ENCODE measurements at places on chromosomes 6 and 20. TPM values are rescaled to one million over a fixed set of nuclear protein-coding genes. Genes with fewer than 3 reads are reported as not detected.
A peak's percentile ranks its signal among the peaks of the same experiment; 100 is the strongest.

CCN5 gene
- total RNA-seq, result not detected

GATA5 gene
- 3.5 TPM for total RNA-seq

STMN3 gene
- total RNA-seq, result 20.0 TPM

TRIM40 gene
- not detected for total RNA-seq

PTP4A1 gene
- total RNA-seq, result 28.5 TPM

DOP1A gene
- total RNA-seq, result 42.2 TPM

PLTP gene
- 57.0 TPM for total RNA-seq

TCF15 gene
- total RNA-seq, result 1.0 TPM

SAPCD1 gene
- total RNA-seq, result 1.7 TPM

ELOVL5 gene
- total RNA-seq, result 59.1 TPM

RIPOR3 gene
- total RNA-seq, result 85.4 TPM

ADAM33 gene
- total RNA-seq, result 84.7 TPM

NKAIN2 gene
- 1.0 TPM for total RNA-seq

GTSF1L gene
- total RNA-seq, result not detected

POM121L2 gene
- not detected for total RNA-seq

- no peaks in the 10 kb centered on the region for H3K36me3 ChIP-seq
- H3K27me3 ChIP-seq, result no peaks in the 10 kb centered on the region
- H3K4me3 ChIP-seq, result no peak overlapping the region
- no peak for DNase-seq
These were observed 215.0 kb upstream of the PLCB4 start for GRCh38 chr20:8853805-8854338.

- no peak for DNase-seq
- H3K27me3 ChIP-seq, result no peaks in the 10 kb centered on the region
- no peaks in the 10 kb centered on the region for H3K36me3 ChIP-seq
- no peak overlapping the region for H3K4me3 ChIP-seq
- H3K4me1 ChIP-seq, result no peaks in the 10 kb centered on the region
- H3K27ac ChIP-seq, result peak overlapping the region; percentile 69
These were observed 204.2 kb downstream of the BCAS1 start for GRCh38 chr20:53865901-53866793.

DNA sequence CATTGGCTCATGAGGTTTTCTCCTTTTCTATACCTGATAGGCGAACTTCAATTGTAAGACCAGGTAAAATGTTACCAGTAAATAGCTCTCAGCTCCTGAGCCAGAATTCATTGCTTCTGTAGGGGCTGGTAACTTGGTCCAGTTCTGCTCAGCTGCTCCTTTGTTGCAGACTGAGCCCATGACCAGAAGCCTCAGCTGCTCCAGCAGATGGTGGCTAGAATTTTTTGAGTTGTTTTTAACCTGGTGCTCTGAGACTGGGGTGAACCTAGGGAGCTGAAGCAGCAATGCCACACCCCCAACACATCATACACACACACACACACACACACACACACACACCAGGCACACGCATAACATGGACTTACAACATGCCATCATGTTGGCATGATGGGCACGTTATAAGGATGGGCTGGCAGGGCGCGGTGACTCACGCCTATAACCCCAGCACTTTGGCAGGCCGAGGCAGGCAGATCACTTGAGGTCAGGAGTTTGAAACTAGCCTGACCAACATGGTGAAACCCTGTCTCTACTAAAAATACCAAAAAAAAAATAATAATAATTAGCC, 103.1 kb downstream of the QRSL1 start:
- no peak for DNase-seq
- H3K27ac ChIP-seq, result no peak overlapping the region
- no peaks in the 10 kb centered on the region for H3K4me1 ChIP-seq
- H3K36me3 ChIP-seq, result no peaks in the 10 kb centered on the region

GRCh38 chr6:169048865-169049205, 204.8 kb downstream of the THBS2 start:
- no peak overlapping the region for H3K27ac ChIP-seq
- H3K4me3 ChIP-seq, result no peak overlapping the region
- H3K4me1 ChIP-seq, result no peaks in the 10 kb centered on the region
- no peak for DNase-seq

GRCh38 chr6:109105681-109106080, 10.4 kb downstream of the CEP57L1 start:
- no peaks in the 10 kb centered on the region for H3K4me1 ChIP-seq
- no peak overlapping the region for H3K27ac ChIP-seq
- no peaks in the 10 kb centered on the region for H3K36me3 ChIP-seq
- no peak overlapping the region for H3K4me3 ChIP-seq
- no peaks in the 10 kb centered on the region for H3K27me3 ChIP-seq
- DNase-seq, result no peak

- H3K4me3 ChIP-seq, result no peak overlapping the region
- H3K36me3 ChIP-seq, result no peaks in the 10 kb centered on the region
- H3K27me3 ChIP-seq, result no peaks in the 10 kb centered on the region
- no peak overlapping the region for H3K27ac ChIP-seq
- DNase-seq, result no peak
These were observed 6.3 kb downstream of the TAF4 start for GRCh38 chr20:62059401-62059800.

DNA sequence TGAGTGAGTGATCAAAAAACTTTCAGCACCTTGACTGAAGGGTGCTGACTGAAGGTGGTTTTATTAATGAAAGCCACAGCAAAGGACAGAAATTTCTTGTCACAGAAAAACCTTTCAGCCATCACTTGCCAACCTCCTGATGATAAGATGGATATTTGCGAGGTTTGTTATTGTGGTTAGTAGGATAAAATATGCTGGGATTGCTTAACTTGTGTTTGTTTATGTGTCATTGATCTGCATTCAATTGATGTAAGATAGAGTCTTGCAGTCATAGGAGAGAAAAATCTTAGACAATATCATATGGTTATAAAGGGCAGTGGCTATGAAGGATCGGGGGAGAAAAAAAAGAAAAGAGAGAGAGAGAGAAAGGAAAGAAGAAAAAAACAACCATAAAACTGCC, 1.2 kb downstream of the TSBP1 start:
- DNase-seq, result no peak
- no peaks in the 10 kb centered on the region for H3K27me3 ChIP-seq
- H3K36me3 ChIP-seq, result no peaks in the 10 kb centered on the region
- H3K27ac ChIP-seq, result no peak overlapping the region

DNA sequence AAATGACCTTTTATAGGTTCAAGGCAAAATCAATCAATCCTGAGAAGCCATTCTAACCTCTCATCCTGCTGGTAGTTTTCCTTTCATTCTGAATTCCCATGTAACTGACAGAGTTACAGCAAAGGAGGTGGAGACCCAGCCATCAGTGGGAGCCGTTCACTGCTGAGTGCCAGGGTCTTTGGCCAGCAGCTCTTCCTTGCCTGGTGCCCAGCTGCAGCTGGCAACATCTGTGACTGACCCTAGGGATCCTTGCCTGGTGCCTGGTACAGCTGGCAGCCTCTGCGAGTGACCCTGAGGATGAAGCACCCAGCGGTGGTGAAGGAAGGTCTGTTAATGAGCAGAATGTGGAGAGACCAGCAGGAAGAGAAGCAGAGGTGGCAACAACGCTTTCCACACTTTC, 314.6 kb downstream of the THBS2 start:
- peak overlapping the region; percentile 73 for H3K27ac ChIP-seq
- H3K36me3 ChIP-seq, result no peaks in the 10 kb centered on the region
- H3K4me1 ChIP-seq, result peaks cover 4% of the 10 kb centered on the region

DNA sequence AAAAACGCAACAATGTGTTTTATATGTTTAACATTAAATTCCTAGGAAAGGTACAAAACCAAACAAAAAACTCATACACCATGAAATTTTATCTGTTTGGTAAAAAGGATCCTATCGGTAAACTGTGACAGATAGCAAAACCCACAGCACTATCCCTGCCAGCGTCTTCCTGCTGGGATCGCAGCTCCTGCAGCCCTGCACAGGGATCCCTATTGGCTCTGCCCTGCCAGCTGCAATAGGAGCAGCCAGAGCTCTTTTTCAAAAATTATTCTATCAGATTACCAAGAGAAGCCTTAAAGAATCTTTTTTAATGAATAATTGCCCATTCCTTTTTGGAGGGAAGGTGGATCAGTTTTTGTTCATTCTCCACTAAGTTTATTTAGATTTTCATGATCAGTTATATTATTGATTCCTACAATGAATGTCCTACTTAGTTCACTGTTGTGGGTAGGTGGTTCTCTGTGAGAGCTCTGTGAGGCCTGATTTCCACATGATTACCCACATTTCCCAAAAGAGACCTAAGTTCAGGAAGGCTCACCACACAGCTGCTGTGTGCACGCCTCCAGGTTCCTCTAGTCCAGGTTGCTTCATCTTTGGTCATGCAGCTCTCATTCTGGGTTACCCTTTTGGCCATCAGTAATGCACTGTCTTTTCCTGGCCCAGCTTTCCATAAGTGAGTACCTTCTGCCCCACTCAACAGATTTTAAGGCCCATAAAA, 293.8 kb downstream of the FRK start:
- H3K27me3 ChIP-seq, result no peaks in the 10 kb centered on the region
- no peak overlapping the region for H3K4me3 ChIP-seq
- H3K36me3 ChIP-seq, result no peaks in the 10 kb centered on the region
- DNase-seq, result no peak
- H3K4me1 ChIP-seq, result no peaks in the 10 kb centered on the region
- no peak overlapping the region for H3K27ac ChIP-seq

DNA sequence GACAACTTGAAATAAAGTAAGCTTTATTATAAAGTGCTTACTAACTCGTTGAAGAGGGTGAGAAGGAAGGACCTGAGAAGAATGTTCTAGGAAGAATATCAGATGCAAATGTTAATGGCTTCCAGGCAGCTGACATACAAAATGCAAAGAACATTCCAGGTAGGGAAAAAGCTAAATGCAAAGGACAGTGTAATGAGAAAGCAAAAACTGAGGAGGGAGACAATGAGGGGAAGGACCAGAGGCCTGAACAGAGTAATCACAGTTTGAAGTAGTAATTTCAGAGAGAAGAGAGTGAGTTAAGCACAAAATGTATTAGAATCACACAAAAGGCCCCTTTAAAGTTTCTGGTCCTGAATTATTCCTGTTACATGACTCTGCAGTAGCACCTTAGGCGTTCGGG, 81.3 kb downstream of the HMGCLL1 start:
- DNase-seq, result no peak
- no peaks in the 10 kb centered on the region for H3K36me3 ChIP-seq
- no peaks in the 10 kb centered on the region for H3K4me1 ChIP-seq
- no peaks in the 10 kb centered on the region for H3K27me3 ChIP-seq
- H3K27ac ChIP-seq, result no peak overlapping the region

GRCh38 chr6:167407239-167408064, 82.6 kb downstream of the TTLL2 start:
- H3K27ac ChIP-seq, result no peak overlapping the region
- no peaks in the 10 kb centered on the region for H3K36me3 ChIP-seq
- no peak for DNase-seq
- no peaks in the 10 kb centered on the region for H3K4me1 ChIP-seq
- H3K4me3 ChIP-seq, result no peak overlapping the region

DNA sequence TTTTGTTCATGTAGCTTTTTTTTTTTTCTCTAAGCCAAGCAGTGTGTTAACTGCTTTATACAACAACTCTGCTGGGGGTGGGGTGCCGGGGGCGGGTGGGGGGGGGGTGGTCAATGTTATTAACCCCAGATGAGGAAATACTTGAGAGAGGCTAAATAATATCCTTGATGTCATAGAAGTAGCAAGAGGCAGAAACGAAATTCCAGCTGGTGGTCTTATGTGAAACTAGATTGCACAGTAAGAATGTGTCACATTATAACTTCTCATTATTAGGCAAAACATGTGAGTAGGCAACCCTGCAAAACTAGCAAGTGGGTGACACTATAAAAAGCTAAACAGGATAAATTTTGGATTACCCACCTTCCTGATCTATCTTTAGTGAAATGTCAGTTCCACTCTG, 12.8 kb downstream of the MYLK4 start:
- H3K4me1 ChIP-seq, result no peaks in the 10 kb centered on the region
- H3K27ac ChIP-seq, result no peak overlapping the region
- no peak for DNase-seq
- H3K36me3 ChIP-seq, result no peaks in the 10 kb centered on the region
- no peak overlapping the region for H3K4me3 ChIP-seq

DNA sequence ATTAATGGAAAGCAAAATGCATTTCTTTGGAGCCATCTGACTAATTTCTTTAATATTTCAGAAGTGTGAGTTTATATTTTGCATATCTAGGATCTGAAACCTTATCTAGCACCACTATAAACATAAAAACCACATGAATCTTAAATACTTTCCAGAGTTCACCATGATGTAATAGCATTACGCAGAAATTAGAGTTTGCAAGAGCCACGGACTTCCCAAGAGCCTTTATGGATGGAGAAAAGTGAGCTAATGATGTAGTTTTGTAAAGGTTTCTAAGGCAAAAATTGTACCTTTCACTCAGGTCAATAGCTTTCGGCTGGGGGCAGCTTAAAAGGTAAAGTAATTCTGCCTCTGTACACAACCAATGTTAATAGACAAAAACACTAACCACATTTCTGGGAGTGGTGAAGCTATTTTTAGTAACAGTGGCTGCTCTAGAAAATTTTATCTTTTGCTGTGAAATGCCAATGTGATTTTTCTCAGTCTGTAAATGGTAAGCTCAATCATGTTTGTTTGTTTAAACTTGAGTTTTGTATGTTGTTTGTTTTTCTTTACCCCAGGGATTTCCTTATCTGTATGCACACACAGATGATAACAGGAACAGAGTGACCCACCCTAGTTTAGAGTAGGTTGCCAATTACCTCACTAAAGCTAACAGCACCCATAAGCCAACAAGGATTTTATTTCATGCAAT, 80.5 kb downstream of the FILIP1 start:
- no peaks in the 10 kb centered on the region for H3K36me3 ChIP-seq
- no peak for DNase-seq
- H3K27me3 ChIP-seq, result no peaks in the 10 kb centered on the region

DNA sequence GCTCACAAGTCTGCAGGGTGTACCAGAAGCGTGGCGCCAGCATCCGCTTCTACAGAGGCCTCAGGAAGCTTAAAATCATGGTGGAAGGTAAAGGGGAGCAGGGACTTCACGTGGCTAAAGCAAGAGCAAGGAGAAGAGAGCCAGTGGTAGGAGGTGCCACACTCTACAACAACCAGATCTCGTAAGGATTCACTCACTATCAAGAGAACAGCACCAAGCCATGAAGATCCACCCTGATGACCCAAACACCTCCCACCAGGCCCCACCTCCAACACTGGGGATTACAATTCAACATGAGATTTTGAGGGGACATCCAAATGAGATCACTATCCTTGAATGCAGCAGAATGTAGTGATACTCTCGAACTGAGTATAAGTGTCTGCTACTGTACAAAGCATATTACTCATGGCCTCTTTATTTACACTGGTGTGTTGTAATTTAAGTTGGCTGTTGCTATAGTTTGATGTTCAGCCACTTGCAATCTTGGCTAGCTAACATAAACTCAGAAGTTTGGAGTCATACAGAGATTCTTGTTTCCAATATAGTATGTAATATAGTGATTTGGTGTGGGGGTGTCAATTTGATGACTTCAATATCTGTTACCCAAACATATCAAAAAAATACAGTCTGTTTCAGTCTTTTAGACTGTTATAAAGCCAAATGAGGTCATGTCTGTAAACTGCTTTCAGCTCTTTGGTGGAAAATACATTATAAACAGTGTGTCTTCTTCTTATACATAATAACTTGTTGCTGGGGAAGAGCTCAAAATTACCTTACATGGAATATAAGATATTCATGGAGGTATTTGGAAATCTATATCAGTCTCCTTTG, 39.4 kb upstream of the MYLIP start:
- no peak overlapping the region for H3K4me3 ChIP-seq
- no peaks in the 10 kb centered on the region for H3K36me3 ChIP-seq
- DNase-seq, result no peak
